ENCODE measurements at places on chromosomes 4 and X.

GRCh38 chr4:159682996-159683395 lies 580.1 kb downstream of the RAPGEF2 start:
- DNase-seq, result no peak

- no peak for DNase-seq
Observed at GRCh38 chr4:81838586-81838985, 366.9 kb upstream of the RASGEF1B start.

- no peak for DNase-seq
Observed at GRCh38 chr4:137701401-137701800, 169.1 kb upstream of the PCDH18 start.

- no peak for DNase-seq
Observed at GRCh38 chr4:90503677-90504076, 376.5 kb downstream of the CCSER1 start.

GRCh38 chr4:109432696-109433095 lies 919 bp upstream of the SEC24B start:
- peak; percentile 80 for DNase-seq

DNA sequence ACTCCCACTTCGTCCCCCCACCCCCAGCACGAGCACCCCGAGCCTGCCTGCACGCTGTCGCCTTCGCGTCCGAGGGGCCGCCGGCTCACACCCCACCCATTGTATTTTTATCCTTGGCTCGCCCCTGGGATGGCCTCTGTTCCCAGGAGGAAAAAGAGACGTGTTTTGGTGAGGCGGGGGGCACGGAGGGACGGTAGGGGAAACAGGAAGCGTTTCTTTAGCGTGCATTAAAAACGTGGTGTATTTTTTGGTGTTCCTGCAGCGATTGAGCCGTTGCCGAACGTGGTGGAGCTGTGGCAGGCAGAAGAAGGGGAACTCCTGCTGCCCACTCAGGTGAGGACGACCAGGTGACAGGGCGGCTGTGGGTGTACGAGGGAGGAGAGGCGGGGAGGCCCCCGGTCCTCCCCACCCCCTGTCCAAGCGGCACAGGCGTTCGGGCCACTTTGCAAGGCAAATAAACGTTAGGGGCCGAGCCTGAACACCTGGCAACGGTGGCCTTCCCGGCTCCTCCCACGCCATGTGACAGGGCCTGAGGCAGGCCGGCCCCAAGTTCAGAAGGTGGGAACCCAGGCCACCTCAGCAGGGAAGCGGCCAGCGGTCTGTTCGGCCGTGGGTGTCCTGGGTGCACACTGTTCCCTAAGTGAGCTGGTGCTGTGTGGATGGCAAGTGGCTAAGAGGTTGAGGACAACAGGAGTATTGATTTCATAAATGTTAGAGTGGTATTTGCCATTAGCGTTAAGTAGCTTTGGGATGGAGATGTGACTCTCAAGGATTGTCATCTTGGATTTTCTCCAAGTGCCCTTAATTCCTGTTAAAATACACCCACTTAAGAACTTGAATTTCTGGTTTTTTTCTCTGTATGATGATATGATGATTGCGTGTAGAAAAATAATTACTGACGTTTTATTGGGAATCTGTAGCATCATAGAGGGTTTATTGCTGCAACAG lies 1.1 kb downstream of the TMEM131L start:
- DNase-seq, result no peak

GRCh38 chrX:115652221-115652620 lies 91.2 kb downstream of the PLS3 start:
- DNase-seq, result peak; percentile 55

GRCh38 chr4:43374216-43374751 lies 481.8 kb downstream of the GRXCR1 start:
- DNase-seq, result peak; percentile 46

GRCh38 chrX:10495677-10496076 lies 124.7 kb downstream of the MID1 start:
- no peak for DNase-seq

GRCh38 chr4:19650903-19651864 lies 600.5 kb upstream of the SLIT2 start:
- peak; percentile 47 for DNase-seq

DNA sequence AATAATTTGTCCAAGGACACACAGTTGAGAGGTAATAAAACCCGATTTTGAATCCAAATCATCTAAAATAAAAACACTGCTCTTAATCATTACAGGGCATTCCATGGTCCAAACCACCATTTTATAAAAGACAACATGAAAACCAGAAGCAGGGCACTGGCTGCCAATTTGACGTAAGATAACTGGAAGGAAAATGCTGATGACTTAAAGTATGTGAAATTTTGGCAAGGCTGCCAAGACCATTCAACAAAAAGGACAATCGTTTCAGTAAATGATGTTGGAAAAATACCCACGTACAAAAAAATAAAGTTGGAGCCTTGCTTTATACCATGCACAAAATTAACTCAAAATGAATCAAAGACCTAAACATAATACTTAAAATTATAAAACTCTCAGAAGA lies 344.4 kb downstream of the RAPGEF2 start:
- no peak for DNase-seq

- DNase-seq, result peak; percentile 99
Observed at GRCh38 chr4:128386761-128387599, 99.4 kb upstream of the PGRMC2 start.

- no peak for DNase-seq
Observed at GRCh38 chr4:37723067-37723466, 36.9 kb upstream of the RELL1 start.

- peak; percentile 34 for DNase-seq
Observed at GRCh38 chrX:138128027-138128671, 562.2 kb downstream of the ZIC3 start.

DNA sequence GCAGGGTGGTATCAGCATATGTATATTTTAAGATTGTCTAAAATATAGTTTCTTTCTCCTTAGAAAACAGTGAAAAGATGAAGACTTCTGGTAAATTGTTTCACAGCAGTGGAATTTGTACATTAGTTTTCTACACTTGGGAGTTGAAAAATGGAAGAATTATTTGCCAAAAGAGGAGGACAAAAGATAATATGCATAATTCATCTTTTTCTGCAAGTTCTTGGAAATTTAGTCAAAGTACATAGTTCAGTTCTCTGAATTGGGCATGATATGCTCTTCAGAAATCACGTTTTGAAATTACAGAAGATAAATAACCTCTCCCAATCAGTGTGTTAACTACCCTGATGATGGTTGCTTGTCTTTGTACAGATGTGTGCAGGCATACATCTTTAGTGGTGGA lies 47.0 kb downstream of the RBPJ start:
- DNase-seq, result no peak

DNA sequence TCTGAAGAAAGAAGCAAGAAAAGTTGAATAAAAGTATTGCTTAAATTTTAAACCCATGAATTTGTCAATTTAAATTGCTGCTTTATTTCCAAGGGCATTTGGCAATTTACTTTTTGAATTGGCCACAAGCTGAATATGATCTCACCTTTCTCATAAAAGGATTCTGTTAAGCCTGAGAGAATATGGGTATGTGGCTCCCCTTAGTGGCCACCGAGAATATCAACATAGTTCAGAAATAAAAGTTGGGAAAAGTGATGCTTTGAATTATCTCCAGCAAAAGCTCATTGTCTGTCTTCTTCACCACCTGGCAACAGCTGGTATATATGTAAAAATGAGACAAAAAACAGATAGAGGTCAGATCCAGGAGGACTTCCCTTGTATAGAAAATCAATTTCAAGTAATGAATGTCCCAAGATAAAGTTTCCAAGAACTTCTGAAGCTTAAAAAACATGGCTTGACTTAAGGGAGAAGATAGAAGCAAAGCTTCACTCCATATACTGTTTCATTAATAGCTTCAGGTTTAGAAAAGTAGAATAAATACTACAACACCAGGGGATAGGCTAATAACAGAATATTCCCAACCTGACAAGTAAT lies 290.7 kb upstream of the FAM241A start:
- DNase-seq, result peak; percentile 64

GRCh38 chr4:19324184-19324583 lies 927.5 kb upstream of the SLIT2 start:
- DNase-seq, result no peak

DNA sequence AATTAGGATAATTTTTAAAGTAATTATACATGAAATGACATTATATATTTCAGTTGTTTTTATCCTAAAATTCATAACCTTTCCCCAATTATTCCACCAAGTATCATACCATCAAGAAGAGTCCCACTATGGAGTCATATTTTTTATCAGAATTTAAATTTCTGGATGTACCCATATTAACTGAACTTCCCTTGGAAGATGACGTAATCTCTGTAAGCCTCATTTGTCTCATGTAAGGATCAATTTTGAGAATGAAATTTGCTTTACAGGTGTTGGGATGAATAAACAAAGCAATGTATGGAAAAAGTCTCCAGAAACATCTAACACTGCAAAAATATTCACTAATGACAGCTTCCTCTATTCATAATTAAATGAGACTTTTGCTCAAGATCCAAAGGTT lies 147.5 kb downstream of the NPFFR2 start:
- no peak for DNase-seq

GRCh38 chr4:1026115-1026514 lies 14.7 kb downstream of the FGFRL1 start:
- peak; percentile 25 for DNase-seq

GRCh38 chr4:120750152-120750525 lies 172.4 kb downstream of the PRDM5 start:
- DNase-seq, result no peak

DNA sequence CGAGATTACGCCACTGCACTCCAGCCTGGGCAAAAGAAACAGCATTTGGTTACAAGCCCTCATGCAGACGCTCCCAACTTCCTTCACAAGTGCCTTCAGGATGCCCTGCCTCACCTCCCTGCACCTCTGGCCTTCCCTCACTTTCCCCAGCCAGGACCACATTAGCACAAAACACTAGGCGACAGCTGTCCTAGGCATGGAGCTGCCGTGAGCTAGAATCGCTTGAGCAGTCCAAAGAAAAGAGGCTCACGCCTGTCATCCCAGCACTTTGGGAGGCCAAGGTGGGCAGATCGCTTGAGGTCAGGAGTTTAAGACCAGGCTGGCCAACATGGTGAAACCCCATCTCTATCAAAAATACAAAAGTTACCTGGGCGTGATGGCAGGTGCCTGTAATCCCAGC lies 15.8 kb downstream of the RNF212 start:
- DNase-seq, result no peak

DNA sequence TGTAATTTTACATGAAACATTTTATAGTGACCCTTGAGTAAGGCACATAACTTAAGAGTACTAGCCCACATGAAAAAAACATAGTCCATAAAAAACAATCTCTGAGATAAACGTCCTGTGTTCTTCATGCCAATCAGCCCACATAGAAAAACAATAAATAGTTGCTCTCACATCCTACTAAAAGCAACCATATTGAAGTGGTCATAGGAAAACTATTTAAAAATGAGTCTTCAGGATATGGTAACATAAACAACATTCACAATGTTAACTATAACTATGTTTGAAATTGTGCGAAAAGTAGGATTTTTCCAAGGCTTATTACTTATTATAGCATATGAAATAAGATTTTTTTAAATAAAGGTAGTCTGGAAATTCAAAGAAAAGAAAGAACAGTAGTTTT lies 77.1 kb upstream of the EPHA5 start:
- peak; percentile 1 for DNase-seq

GRCh38 chr4:7295911-7296660 lies 103.7 kb downstream of the SORCS2 start:
- DNase-seq, result peak; percentile 42

DNA sequence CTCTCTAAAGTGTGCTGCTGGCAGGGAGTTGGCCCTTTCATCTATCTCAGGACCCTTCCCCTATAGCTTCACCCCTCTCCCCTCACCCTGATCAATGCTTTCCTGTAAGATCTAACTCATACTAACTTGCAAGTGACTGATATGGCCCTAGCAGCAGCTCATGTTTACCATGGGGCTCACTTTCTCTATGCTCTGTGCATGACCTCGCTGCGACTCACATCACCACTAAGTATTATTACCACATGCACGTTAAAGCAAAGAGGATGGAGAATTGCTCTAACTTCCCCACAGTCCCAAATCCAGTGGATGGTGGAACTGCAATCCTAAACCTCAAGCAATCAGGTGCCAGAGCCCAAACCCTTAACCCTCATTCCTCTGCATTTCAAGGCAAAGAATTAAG lies 626.6 kb downstream of the MID1IP1 start:
- peak; percentile 12 for DNase-seq

- DNase-seq, result no peak
Observed at GRCh38 chrX:46179748-46180147, 365.5 kb downstream of the ZNF674 start.

- no peak for DNase-seq
Observed at GRCh38 chrX:137695417-137695816, 129.5 kb downstream of the ZIC3 start.

DNA sequence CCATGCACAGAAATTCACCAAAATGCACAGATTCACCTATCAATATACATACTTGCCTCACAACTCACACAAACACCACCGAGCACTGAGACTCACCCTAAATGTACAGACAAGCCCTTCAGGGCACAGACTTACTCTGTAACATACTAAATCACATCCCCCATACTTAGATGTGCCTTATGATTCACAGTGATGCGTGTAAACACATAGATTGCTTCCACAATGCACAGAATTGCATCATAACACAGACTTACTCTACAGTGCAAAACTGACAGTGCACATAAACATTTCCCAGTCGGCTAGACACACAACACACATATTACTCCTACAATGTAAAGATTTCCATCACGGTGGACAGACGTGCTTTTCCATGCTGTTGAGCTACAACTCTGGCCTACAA lies 6.2 kb downstream of the LINC00632 start:
- DNase-seq, result no peak

GRCh38 chr4:71392109-71392508 lies 53.3 kb downstream of the SLC4A4 start:
- no peak for DNase-seq

DNA sequence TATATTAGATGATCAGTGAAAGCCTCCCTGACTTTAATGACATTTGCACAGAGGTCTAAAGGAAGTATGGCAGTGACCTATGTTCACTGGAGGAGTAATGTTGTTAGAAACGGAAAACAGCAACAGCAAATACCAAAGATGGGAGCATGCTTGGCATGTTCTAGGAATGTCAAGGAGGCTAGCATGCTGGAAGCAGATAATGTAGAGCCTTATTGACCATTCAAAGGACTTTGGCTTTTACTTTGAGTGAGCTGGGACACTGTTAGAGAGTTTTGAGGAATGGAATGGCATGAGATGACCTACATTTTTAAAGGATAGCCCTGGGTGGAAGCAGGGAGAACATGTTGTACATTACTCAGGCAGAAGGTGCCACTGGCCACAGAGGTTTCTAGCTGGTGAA lies 6.0 kb downstream of the RPA4 start:
- DNase-seq, result peak; percentile 30

GRCh38 chr4:87461281-87461700 lies 38.9 kb downstream of the NUDT9 start:
- DNase-seq, result peak; percentile 68

GRCh38 chr4:153532636-153533035 lies 66.5 kb downstream of the TMEM131L start:
- no peak for DNase-seq

GRCh38 chr4:174138616-174139015 lies 144.9 kb downstream of the FBXO8 start:
- no peak for DNase-seq

DNA sequence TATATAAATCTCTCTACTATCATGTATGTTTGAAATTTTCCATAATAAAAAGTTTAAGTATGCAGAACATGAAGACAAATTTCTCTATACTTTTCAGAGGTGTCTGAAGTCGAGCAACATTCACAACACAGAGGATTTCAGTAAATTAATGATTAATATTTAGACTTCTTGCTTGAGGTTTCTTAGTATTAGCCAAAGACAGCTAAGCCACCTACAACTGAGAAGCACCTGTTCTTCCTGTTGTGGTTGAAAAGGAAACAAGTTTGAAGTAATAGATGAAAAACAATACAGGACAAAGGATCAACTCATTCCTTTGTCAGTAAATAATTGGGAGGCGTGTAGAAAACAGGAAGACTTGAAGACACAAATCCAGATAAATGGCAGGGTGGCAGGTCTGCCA lies 21.1 kb downstream of the SCML1 start:
- DNase-seq, result no peak
